CD14-positive monocyte (primary cell): ENCODE measurements at places on chromosomes 5 and 9. TPM values are rescaled to one million over a fixed set of nuclear protein-coding genes. Genes with fewer than 3 reads are reported as not detected.
A peak's percentile ranks its signal among the peaks of the same experiment; 100 is the strongest.

Gene DBH
- not detected for polyA plus RNA-seq

Gene FYB1
- 141 TPM for polyA plus RNA-seq

Gene SLC6A19
- not detected for polyA plus RNA-seq

DNA sequence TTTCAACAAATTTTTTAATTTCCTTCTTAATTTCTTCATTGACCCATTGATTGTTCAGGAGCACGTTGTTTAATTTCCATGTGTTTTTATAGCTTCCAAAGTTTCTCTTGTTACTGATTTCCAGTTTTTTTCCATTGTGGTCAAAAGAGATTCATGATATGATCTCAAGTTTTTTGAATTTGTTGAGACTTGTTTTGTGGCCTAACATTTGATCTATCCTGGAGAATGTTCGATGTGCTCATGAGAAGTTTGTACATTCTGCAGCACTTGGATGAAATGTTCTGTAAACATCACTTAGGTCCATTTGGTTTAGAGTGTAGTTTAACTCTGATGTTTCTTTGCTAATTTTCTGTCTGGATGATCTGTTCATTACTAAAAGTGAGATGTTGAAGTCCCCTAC is 14.7 kb upstream of the PPIC start:
- H3K27ac ChIP-seq: no peak overlapping the region
- no peak for DNase-seq
- no peak overlapping the region for H3K4me3 ChIP-seq
- no peaks in the 10 kb centered on the region for H3K4me1 ChIP-seq

GRCh38 chr5:128537221-128537999 is 635 bp downstream of the FBN2 start:
- H3K4me3 ChIP-seq: peak overlapping the region; percentile 95
- H3K27ac ChIP-seq: peak overlapping the region; percentile 76
- peaks cover 5% of the 10 kb centered on the region for H3K36me3 ChIP-seq
- peak; percentile 56 for DNase-seq
- H3K27me3 ChIP-seq: no peaks in the 10 kb centered on the region

DNA sequence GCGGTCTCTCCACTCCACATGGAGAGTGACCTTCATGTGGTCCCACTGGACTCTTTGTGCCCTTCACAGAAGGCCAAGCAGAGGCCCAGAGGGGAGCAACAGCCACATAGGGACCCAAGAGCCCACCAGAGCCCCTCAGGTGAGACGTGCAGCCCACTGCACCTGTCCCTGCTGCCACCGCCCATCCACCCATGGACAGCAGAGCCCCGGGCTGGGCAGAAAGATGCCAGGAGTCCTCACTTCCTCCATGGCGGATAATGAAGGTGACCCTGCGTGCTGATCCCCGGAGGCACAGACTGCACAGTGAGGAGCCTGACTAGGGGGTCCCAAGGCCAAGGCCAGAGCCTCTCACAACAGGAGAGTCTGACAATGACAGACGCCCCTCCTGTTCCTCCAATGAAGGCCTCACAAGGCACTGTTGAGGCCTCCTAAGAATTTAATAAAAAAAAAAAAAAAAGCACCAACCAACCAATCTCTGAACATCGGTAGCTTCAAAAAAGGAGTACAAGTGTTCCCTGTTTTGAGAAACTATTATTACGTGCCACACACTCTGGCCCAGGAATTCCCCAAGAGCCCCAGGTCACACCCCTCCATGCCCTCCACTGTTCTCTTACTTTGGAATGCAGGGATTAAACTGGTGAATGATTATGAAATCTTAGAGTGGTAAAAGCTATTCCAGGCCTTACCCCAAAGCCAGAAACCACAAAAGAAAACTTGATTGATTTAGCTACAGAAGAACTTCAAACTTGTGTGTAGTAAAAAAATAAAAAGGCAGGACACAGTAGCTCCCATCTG is 2.8 kb upstream of the PPP1R26 start:
- H3K4me1 ChIP-seq: peaks cover 11% of the 10 kb centered on the region
- no peak overlapping the region for H3K27ac ChIP-seq
- no peak overlapping the region for H3K4me3 ChIP-seq
- H3K36me3 ChIP-seq: no peaks in the 10 kb centered on the region

GRCh38 chr9:81753436-81753835 is 64.1 kb upstream of the TLE1 start:
- DNase-seq: no peak
- H3K4me1 ChIP-seq: no peaks in the 10 kb centered on the region
- no peaks in the 10 kb centered on the region for H3K27me3 ChIP-seq

DNA sequence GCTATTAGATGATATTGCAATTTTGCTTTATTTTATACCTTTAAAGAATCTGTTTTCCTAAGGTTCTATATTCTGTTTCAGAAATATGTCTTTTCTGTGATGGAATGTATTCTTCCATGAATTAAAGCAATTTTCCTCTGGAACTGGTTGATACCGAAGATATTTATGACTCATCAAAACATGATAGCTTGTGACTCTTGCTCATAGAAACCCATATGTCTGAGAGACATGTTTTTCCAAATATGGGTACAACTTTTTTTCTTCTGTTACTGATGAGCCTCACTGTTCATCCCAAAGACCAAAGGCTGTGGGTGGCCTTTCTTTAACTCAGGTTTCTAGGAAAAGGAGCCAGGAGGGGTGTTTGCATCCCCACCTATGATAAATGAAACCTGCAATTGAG is 126.1 kb upstream of the PAPPA start:
- no peaks in the 10 kb centered on the region for H3K27me3 ChIP-seq
- H3K4me3 ChIP-seq: no peak overlapping the region
- no peak for DNase-seq
- H3K27ac ChIP-seq: no peak overlapping the region
- no peaks in the 10 kb centered on the region for H3K4me1 ChIP-seq
- no peaks in the 10 kb centered on the region for H3K36me3 ChIP-seq

GRCh38 chr5:19977099-19977498 is 10.9 kb downstream of the CDH18 start:
- H3K36me3 ChIP-seq: no peaks in the 10 kb centered on the region
- H3K27ac ChIP-seq: no peak overlapping the region
- no peaks in the 10 kb centered on the region for H3K27me3 ChIP-seq
- no peaks in the 10 kb centered on the region for H3K4me1 ChIP-seq

DNA sequence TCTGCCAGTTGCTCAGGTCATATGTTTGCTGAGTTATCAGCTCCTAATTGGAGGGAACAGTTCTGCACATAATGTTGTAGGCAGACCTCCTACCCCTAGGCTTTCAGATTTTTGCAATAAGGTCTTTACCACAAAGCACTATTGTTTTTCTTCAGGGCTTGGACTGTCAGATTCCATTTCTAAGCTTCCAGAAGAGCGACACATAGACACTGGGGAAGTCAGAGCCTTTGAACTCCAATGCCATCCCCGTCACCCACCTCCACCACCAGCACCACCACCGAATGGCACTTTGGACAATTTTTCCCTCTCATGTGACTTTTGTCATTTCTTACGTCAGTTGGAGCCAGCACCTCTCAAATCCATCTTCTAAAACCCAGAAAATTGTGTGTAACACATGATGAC is 28.3 kb upstream of the SPRY4 start:
- H3K4me1 ChIP-seq: peaks cover 18% of the 10 kb centered on the region
- H3K36me3 ChIP-seq: no peaks in the 10 kb centered on the region
- no peak overlapping the region for H3K27ac ChIP-seq
- DNase-seq: no peak

- no peak overlapping the region for H3K4me3 ChIP-seq
- no peak for DNase-seq
- no peaks in the 10 kb centered on the region for H3K36me3 ChIP-seq
- H3K4me1 ChIP-seq: no peaks in the 10 kb centered on the region
- H3K27ac ChIP-seq: no peak overlapping the region
These were observed 2.9 kb upstream of the FLT4 start for GRCh38 chr5:180652346-180652745.

DNA sequence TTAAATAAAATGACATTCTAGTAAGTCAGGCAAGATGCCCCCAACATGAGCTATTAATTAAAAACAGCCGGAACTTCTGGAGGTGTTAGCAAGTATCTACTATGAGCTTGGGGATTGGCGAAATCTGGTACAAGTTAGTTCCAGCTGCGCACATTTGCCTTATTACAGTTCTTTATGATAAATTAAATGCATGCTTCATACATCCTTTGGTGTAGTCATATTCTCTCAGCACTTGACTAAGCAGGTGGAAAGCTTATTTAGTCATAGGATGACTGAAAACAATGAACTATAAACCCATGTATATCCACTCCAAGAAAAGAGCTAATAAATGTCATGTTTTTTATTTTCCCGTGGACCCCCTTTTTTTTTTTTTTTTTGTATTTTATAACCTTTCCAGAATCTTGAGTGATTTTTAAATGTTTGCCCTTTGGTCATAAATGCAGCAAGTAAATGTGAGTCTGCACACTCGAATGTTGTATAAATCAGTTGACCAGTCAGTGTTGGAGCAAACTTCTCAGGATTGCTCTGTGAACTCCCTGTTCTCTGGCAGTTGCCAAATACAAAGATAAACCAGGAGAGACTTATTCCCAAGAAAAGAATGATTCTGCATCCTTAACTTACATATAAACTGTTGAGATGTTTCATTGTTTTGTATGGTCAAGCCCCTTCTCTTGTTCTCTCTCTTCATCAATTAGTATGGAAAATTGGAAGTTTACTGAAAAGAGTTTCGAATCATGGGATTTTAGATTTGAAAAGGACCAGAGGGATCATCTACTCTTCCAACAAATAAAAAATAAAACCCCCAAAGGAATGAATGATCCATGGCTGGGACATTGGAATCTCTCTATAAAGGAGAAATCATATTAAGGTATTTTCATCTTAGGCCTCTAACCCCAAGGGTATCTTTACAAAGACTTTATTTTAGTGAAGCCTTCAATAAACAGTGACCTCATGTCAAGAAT is 38.3 kb downstream of the PIK3R1 start:
- DNase-seq: no peak
- H3K27me3 ChIP-seq: no peaks in the 10 kb centered on the region
- H3K4me1 ChIP-seq: peaks cover 28% of the 10 kb centered on the region
- no peak overlapping the region for H3K4me3 ChIP-seq
- H3K36me3 ChIP-seq: no peaks in the 10 kb centered on the region

GRCh38 chr5:32241034-32241783 is 67.1 kb upstream of the GOLPH3 start:
- H3K4me3 ChIP-seq: no peak overlapping the region
- no peak overlapping the region for H3K27ac ChIP-seq
- DNase-seq: no peak
- H3K36me3 ChIP-seq: peaks cover 27% of the 10 kb centered on the region

DNA sequence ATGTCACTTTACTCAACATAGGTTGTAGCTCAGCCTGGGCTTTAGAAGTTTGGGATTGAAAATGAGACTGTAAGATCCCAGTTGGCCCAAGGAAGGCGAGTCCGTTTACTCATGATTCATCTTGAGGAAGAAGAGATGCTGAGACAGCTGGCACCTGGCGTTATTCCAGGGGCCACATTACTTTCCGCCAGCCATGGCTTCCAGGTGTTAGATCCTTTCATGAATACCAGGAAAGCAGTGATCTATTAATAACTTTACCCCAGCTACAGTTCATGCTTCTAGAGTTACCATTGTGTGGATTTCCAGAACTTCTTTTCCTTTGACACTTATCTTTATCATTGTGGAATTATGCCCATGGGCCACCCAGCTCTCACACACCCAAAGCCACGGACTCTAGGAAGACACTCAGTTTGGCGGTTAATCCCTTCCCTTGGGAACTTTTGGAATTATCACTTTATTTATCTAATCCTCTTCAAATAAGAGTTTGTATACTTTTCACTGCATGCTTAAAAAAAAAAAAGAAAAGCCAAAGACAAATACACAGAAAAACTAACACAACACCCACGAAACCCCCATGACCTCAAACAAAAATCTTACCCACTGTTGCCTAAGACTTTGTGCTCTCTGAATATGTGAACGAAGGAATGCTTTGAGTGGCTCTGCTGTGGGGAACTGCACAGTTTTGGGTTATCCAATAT is 26.9 kb downstream of the RAI14 start:
- no peaks in the 10 kb centered on the region for H3K36me3 ChIP-seq
- H3K4me3 ChIP-seq: no peak overlapping the region
- H3K27ac ChIP-seq: no peak overlapping the region
- no peak for DNase-seq
- no peaks in the 10 kb centered on the region for H3K27me3 ChIP-seq

DNA sequence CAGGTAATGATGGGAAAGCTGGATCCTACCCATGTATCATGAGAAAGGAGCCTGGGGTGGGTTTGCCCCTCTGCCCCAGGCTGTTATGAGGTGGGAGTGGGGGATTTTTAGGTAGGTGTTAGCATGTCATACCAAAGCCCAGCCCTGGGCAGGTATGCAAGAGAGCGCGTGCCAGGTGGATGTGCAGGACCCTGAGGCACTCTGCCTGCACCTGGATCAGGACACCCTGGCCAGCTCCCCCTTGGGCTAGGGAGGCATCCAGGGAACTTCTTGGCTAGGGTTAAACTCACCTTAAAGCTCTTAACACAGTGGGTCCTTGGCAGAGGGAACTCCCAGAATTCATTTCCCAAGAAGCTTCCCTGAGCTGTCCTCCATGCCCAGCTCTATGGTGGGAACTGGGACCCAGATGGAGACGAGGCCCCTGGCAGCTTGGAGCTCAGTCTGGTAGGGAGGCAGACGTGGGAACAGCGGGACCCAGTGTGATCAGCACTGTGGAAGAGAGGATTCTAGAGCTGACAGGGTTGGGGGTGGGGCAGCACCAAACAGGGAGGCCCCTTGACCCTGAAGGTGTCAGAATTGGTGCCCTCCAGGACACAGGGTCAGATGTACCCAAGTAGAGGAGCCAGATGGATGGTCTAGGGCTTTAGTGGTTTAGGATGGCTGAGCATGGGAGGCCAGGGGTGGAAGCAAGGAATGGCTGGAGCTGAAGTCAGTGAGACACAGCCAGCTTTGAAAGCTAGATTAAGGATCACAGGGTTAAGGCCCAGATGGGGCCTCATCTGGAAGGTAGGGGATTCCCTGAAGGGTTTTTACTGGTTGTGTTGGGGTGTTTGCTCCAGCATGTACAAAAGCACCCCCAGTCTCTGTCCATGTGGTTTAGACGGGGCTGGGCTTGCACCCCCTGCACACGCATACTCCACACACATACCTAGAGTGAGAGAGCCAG is 2.2 kb upstream of the PRR7 start:
- H3K4me3 ChIP-seq: no peak overlapping the region
- H3K4me1 ChIP-seq: peaks cover 57% of the 10 kb centered on the region
- H3K27me3 ChIP-seq: peaks cover 18% of the 10 kb centered on the region
- H3K36me3 ChIP-seq: peaks cover 42% of the 10 kb centered on the region
- no peak overlapping the region for H3K27ac ChIP-seq
- no peak for DNase-seq

DNA sequence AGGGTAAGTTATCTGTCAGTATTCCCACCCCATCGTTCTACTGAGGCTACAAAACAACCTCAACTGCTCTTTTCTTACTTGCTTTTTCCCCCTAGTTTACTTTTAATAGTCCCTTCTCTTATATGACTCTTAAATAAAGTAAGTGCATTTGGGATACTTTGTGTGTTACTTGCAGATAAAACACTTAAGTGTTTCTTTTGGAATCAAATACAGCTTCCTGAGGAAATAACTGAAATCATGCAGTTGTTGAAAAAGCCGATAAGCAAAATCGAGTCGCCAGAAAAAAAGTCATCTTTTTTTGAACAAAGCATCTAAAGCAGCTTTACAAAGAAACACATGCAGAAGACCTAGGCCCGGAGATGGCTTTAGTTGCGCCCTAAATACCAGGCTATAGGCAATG is 53.5 kb upstream of the EPB41L4A start:
- no peak for DNase-seq
- no peaks in the 10 kb centered on the region for H3K4me1 ChIP-seq
- H3K4me3 ChIP-seq: no peak overlapping the region
- H3K36me3 ChIP-seq: no peaks in the 10 kb centered on the region
- H3K27ac ChIP-seq: no peak overlapping the region
- peaks cover 3% of the 10 kb centered on the region for H3K27me3 ChIP-seq

- H3K4me3 ChIP-seq: no peak overlapping the region
- H3K4me1 ChIP-seq: no peaks in the 10 kb centered on the region
- no peaks in the 10 kb centered on the region for H3K36me3 ChIP-seq
- no peak overlapping the region for H3K27ac ChIP-seq
- DNase-seq: no peak
These were observed 65.9 kb downstream of the HABP4 start for GRCh38 chr9:96515621-96516470.
